Endothelial cell (in vitro differentiated cells): ENCODE measurements at places on chromosomes 5 and 9. TPM values are rescaled to one million over a fixed set of nuclear protein-coding genes. Genes with fewer than 3 reads are reported as not detected.

DNA sequence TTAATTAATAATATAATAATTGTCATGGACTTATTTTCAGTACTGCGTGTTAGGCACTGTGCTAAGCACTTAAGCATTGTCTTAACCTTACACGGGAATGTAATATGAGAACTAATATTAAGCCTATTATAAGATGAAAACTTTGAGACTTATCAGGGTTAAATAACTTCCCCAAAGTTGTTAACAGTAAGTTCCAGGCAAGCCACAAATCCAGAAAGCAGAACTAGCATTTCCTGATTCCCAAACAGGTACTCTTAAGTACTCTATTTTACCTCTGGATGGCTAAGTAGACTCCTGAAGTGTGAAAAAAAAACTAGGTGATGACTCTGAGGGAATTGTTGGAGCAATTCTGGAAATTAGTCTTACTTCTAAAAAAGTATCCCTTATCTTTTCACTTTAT, 23.8 kb downstream of the GABRG2 start:
- no peak for DNase-seq
- no peak overlapping the region for H3K27ac ChIP-seq
- no peaks in the 10 kb centered on the region for H3K4me1 ChIP-seq
- H3K27me3 ChIP-seq: no peaks in the 10 kb centered on the region
- H3K4me3 ChIP-seq: no peak overlapping the region
- H3K36me3 ChIP-seq: no peaks in the 10 kb centered on the region

- no peaks in the 10 kb centered on the region for H3K27me3 ChIP-seq
- peaks cover 11% of the 10 kb centered on the region for H3K4me1 ChIP-seq
- H3K27ac ChIP-seq: peak overlapping the region; percentile 7
- no peak for DNase-seq
- H3K36me3 ChIP-seq: no peaks in the 10 kb centered on the region
These were observed 13.6 kb upstream of the MAST4 start for GRCh38 chr5:66582499-66583165.

GRCh38 chr5:38678076-38678475, 121.6 kb upstream of the LIFR start:
- H3K36me3 ChIP-seq: no peaks in the 10 kb centered on the region
- H3K27ac ChIP-seq: no peak overlapping the region
- no peak for DNase-seq
- H3K4me1 ChIP-seq: no peaks in the 10 kb centered on the region
- H3K4me3 ChIP-seq: no peak overlapping the region

Gene INSL4
- not detected for total RNA-seq

Gene LCNL1
- not detected for total RNA-seq

Gene C9orf85
- 12.2 TPM for total RNA-seq

DNA sequence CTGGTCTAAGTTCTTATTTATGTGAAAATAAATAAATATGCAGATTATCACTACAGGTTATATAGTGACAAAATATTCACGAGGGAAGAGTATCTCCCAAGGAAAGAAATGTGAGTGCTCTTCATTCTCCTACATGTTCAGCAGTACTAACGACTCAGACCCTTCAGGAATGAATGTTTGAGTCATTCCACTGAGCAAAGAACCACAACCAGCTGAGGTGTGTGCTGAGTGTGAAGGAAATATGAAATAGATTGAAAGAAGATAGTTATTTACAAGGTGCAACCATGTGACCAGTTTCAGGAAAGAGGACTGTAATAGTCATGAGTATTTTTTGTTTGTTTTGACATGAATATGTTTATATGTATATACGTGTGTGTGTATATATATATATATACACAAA, 228.7 kb downstream of the TUSC1 start:
- H3K27ac ChIP-seq: no peak overlapping the region
- no peak for DNase-seq
- H3K4me1 ChIP-seq: no peaks in the 10 kb centered on the region
- no peaks in the 10 kb centered on the region for H3K27me3 ChIP-seq
- H3K36me3 ChIP-seq: no peaks in the 10 kb centered on the region

GRCh38 chr9:105484226-105484625, 36.4 kb downstream of the FSD1L start:
- no peak overlapping the region for H3K27ac ChIP-seq
- H3K27me3 ChIP-seq: peaks cover 1% of the 10 kb centered on the region
- DNase-seq: no peak
- H3K4me3 ChIP-seq: no peak overlapping the region
- no peaks in the 10 kb centered on the region for H3K4me1 ChIP-seq

- peaks cover 4% of the 10 kb centered on the region for H3K36me3 ChIP-seq
- no peak overlapping the region for H3K27ac ChIP-seq
- no peak overlapping the region for H3K4me3 ChIP-seq
- no peak for DNase-seq
These were observed 52.8 kb upstream of the RPL26L1 start for GRCh38 chr5:172906436-172906835.

- H3K4me3 ChIP-seq: no peak overlapping the region
- H3K36me3 ChIP-seq: peaks cover 10% of the 10 kb centered on the region
- no peak overlapping the region for H3K27ac ChIP-seq
- no peak for DNase-seq
- no peaks in the 10 kb centered on the region for H3K27me3 ChIP-seq
These were observed 6.0 kb downstream of the PUM3 start for GRCh38 chr9:2837915-2838314.

- H3K4me3 ChIP-seq: no peak overlapping the region
- no peaks in the 10 kb centered on the region for H3K36me3 ChIP-seq
- no peak overlapping the region for H3K27ac ChIP-seq
- no peaks in the 10 kb centered on the region for H3K4me1 ChIP-seq
These were observed 8.1 kb upstream of the PRR16 start for GRCh38 chr5:120456006-120456405.

DNA sequence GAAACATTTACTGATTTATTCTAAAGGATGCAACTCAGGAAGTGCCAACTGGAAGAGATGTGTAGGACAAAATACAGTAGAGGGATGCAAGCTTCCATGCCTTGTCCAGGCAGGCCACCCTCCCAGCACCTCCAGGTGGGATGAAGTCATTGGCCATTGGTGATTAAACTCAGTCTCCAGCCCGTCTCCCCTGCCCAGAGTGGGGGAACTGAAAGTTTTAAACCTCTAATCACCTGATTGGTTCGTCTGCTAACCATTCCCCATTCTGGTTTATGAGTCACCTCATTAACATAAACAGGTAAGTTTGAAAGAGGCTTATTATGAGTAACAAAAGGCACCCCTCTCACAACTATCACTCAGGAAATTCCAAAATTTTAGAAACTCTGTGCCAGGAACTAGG, 8.1 kb downstream of the TNFAIP8 start:
- no peak overlapping the region for H3K4me3 ChIP-seq
- H3K27ac ChIP-seq: no peak overlapping the region
- peaks cover 5% of the 10 kb centered on the region for H3K4me1 ChIP-seq

GRCh38 chr9:112029921-112030444, 133.4 kb downstream of the UGCG start:
- H3K4me1 ChIP-seq: peaks cover 11% of the 10 kb centered on the region
- H3K27ac ChIP-seq: no peak overlapping the region
- no peaks in the 10 kb centered on the region for H3K36me3 ChIP-seq
- no peak for DNase-seq

DNA sequence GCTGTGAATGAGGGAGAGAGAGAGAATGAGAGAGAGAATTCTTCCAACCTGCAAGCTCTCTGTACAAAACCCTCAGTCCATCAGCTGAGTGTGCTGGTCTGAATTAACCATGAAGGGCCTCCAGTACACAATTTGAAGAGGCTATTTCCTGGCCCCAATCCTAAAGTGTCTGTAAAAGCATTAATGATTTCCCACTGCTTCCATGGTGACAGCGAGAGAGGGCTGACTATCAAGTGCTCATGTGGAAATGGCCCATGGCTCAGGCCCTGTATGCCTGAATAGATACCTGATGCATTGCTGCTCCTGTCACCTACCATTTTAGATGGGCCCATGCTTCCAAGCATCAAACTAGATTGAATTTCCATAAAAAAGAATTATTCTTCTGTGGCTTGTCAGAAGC, 592.4 kb downstream of the KIF4B start:
- no peak for DNase-seq
- H3K27ac ChIP-seq: peak overlapping the region; percentile 76
- H3K36me3 ChIP-seq: no peaks in the 10 kb centered on the region
- H3K27me3 ChIP-seq: peaks cover 1% of the 10 kb centered on the region
- peaks cover 20% of the 10 kb centered on the region for H3K4me1 ChIP-seq
- no peak overlapping the region for H3K4me3 ChIP-seq

- H3K27ac ChIP-seq: no peak overlapping the region
- H3K4me1 ChIP-seq: no peaks in the 10 kb centered on the region
- no peak for DNase-seq
- no peak overlapping the region for H3K4me3 ChIP-seq
- no peaks in the 10 kb centered on the region for H3K36me3 ChIP-seq
These were observed 224.6 kb downstream of the GABBR2 start for GRCh38 chr9:98484162-98484561.

GRCh38 chr5:116459301-116459700, 115.3 kb downstream of the SEMA6A start:
- H3K4me3 ChIP-seq: no peak overlapping the region
- H3K4me1 ChIP-seq: peaks cover 12% of the 10 kb centered on the region
- H3K27ac ChIP-seq: no peak overlapping the region

DNA sequence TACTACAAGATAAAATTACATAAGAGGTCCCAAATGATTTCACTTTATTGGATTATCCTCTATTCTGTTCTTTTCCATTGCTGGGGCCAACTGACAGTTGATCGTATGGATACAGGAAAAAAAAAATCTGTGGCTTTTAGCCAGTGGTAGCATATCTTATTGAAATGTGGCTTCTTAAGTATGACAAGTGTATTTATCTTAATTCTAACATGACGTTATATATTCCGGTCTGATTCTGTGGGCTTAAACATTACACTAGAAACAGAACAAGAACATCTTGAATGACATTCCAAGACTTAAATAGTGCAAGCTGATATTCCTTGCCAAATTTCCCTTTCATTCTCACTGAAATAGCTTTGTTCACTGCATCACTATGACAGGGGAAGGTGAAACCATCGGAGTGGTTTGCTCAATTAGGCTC, 117.9 kb downstream of the INSYN2B start:
- H3K27me3 ChIP-seq: no peaks in the 10 kb centered on the region

GRCh38 chr5:2410451-2410850, 341.0 kb downstream of the IRX2 start:
- no peaks in the 10 kb centered on the region for H3K4me1 ChIP-seq
- H3K27me3 ChIP-seq: peaks cover 1% of the 10 kb centered on the region
- no peak for DNase-seq
- no peak overlapping the region for H3K4me3 ChIP-seq
- H3K36me3 ChIP-seq: no peaks in the 10 kb centered on the region

Gene EDIL3
- 74.6 TPM for total RNA-seq

GRCh38 chr5:81181576-81182316, 51.4 kb upstream of the CKMT2 start:
- H3K27me3 ChIP-seq: no peaks in the 10 kb centered on the region
- no peak overlapping the region for H3K4me3 ChIP-seq
- DNase-seq: no peak
- peaks cover 2% of the 10 kb centered on the region for H3K4me1 ChIP-seq
- no peaks in the 10 kb centered on the region for H3K36me3 ChIP-seq

Gene FRMD3
- 0.59 TPM for total RNA-seq

DNA sequence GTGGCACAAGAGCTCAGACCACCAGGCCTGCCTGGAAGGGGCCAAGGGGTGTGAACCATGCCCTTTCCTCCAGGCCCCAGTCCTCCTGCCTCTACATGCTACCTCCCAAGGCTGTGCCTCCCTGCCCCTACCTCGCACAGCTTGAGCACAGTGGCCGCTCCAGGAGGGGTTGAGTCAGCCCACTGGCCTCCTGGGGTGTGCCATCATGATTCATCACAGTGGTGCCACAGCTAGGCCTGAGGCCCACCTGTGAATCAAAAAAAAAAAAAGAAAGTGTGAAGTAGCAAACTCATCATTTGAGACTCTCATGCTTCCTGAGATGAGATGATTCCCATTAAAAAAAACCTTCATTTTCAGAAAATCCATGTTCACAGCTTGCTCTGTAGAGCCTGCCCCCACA, 240.5 kb downstream of the HSPA4 start:
- H3K36me3 ChIP-seq: no peaks in the 10 kb centered on the region
- no peak overlapping the region for H3K27ac ChIP-seq
- no peak for DNase-seq
- no peaks in the 10 kb centered on the region for H3K4me1 ChIP-seq
- H3K4me3 ChIP-seq: no peak overlapping the region
- H3K27me3 ChIP-seq: peaks cover 8% of the 10 kb centered on the region

Gene HBEGF
- 22.6 TPM for total RNA-seq

Gene RETREG1
- total RNA-seq: 15.8 TPM

Gene TRIM32
- total RNA-seq: 24.7 TPM

GRCh38 chr5:42798284-42799240, 13.1 kb downstream of the SELENOP start:
- H3K4me3 ChIP-seq: no peak overlapping the region
- H3K27ac ChIP-seq: no peak overlapping the region
- H3K4me1 ChIP-seq: no peaks in the 10 kb centered on the region
- no peaks in the 10 kb centered on the region for H3K36me3 ChIP-seq
- H3K27me3 ChIP-seq: no peaks in the 10 kb centered on the region

Gene CBY3
- not detected for total RNA-seq

DNA sequence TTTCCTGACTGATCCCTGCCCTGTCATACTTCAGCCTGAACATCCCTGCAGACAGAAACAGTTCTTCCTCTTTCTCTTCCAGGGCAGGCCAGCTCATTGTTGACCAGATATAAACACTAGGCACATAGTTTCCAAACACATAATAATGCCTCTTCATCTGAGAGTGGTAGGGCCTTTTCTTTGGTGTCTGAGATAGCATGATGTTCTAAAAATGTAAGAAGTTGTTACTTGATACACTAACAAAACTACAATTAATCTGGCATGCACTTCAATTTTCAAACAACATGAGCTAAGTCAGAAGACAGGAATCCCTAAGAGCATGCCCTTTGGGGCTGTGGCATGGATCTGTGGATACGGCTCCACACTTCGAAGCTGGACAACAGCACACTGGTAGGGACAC, 246.6 kb downstream of the SPOCK1 start:
- no peak overlapping the region for H3K4me3 ChIP-seq
- no peaks in the 10 kb centered on the region for H3K36me3 ChIP-seq
- H3K27ac ChIP-seq: no peak overlapping the region
- DNase-seq: no peak
- H3K4me1 ChIP-seq: peaks cover 7% of the 10 kb centered on the region

DNA sequence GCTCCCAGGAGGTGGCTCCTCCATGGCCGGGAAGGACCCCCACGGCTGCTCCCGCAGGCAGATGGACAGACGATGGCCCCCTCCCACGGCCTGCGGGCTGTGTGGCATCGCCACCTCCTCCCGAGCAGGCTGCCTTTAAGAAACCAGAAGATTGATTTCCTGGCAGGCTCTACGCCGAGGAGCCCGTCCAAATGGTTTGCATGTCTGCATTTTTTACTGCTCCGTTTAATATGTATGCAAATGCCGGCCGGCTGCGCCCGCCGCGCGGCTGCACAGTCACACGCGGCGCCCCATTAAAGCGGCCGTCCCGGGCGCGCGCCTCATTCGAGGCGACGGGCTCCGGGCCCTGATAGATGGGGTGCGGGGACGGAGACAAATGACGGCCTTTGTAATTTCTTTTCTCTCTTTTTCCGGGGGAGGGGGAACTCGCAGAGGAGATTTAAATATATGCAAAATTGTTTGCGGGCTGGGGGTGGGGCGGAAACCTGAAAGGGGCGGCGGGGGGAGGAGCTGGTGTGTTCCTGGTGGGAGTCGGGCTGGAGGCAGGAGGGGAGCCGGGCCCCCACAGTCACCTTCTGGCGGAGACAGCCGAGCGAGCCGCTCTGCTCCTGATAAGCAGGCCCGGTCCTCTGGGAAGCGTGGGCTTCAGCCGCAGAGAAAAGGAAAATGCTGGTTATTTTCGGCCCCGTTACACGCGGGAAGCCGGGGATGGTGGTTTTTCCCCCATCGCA, 158.7 kb upstream of the IER5L start:
- H3K27me3 ChIP-seq: peaks cover 3% of the 10 kb centered on the region
- H3K27ac ChIP-seq: no peak overlapping the region
- no peak for DNase-seq
- peaks cover 10% of the 10 kb centered on the region for H3K4me1 ChIP-seq

Gene CDX1
- total RNA-seq: 0.59 TPM
